ENCODE measurements at places on chromosomes 16 and 17.

DNA sequence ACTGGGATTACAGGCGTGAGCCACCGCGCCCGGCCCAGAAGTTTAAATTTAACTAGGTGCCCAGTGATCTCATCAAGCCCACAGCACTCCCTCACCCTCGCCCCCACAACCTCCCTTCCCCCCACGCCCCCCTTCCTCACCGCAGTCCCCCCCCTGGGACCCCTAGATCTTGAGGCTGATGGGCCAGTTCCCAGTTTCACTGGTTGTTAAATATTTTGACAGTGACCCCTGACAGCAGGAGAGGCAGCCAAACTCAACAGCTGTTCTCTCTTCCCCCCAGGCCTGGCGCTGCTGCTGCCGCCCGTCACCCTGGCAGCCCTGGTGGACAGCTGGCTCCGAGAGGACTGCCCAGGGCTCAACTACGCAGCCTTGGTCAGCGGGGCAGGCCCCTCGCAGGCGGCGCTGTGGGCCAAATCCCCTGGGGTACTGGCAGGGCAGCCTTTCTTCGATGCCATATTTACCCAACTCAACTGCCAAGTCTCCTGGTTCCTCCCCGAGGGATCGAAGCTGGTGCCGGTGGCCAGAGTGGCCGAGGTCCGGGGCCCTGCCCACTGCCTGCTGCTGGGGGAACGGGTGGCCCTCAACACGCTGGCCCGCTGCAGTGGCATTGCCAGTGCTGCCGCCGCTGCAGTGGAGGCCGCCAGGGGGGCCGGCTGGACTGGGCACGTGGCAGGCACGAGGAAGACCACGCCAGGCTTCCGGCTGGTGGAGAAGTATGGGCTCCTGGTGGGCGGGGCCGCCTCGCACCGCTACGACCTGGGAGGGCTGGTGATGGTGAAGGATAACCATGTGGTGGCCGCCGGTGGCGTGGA lies 15.6 kb downstream of the QPRT start:
- no peak for DNase-seq

- DNase-seq = no peak
Observed at GRCh38 chr16:14399378-14400284, 230.4 kb downstream of the PARN start.

GRCh38 chr16:59181821-59182420 lies 447.8 kb upstream of the GOT2 start:
- DNase-seq = no peak

- DNase-seq = no peak
Observed at GRCh38 chr17:42023524-42024349, 3.8 kb downstream of the NKIRAS2 start.

GRCh38 chr17:80219013-80219762 lies 945 bp downstream of the SGSH start:
- peak; percentile 83 for DNase-seq

DNA sequence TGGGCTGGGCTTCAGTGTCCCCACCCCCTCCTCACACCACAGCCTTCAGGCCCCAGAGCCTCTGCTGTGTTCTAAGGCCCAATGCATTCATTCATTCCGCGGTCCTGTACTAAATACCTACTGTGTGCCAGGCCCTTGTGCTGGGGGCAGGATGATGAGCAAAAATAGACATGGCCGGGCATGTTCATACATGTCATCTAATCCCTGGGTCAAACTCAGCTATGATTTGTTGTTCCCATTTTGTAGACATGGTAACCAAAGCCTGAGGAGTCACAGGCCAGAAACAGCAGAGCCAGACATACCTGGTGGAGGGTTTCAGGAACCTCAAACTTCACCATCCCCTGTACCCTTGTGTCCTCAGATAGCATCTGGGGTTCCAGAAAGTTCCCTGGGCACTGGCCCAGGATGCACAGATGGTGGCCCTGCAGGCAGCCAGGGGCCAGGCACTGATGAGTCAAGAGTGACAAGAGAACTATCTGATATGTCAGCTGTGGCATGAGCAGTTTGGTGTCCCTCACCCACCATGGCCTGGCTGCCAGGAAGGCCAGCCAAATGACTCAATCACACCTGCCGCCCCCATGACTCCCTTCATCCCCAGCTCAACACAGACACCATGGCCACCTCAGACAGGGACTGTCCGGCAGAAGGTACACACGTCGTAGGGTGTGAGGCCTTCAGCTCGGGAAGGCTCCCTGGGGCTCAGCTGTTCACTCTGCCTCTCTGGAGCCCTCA lies 2.7 kb upstream of the RRAD start:
- no peak for DNase-seq

GRCh38 chr17:74125156-74125555 lies 78.3 kb upstream of the RPL38 start:
- DNase-seq = no peak

DNA sequence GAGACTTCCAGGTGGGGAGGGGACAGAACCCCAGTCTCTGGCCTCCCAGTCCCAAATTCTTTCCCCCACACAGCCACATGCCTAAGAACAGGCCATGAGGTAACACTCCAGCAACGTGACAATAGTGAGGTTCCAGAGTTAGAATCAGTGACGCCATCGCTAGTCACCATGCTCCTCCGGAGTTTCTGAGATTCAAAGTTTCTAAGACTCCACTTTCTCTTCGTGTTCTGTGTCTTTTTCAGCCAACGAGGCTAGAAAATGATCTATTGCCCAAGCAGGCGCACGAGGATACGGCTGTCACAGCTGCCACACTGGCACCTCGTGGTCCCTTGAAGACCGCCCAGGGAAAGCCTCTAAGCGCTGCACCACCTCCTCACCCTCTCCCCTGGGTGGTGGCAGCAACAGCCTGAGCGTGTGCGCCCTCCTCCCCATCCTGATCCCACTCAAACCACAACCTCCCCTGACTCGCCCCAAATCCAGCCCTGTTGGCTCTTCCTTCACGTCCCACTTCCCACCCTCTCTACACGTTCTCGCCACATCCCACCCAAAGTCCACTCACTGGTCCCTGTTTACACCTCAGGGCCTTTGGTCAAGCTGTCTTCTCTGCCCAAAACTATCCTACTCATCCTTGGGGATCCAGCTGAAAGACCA lies 1.0 kb downstream of the MCRIP1 start:
- peak; percentile 31 for DNase-seq

GRCh38 chr16:11060842-11061241 lies 116.5 kb downstream of the CLEC16A start:
- no peak for DNase-seq

DNA sequence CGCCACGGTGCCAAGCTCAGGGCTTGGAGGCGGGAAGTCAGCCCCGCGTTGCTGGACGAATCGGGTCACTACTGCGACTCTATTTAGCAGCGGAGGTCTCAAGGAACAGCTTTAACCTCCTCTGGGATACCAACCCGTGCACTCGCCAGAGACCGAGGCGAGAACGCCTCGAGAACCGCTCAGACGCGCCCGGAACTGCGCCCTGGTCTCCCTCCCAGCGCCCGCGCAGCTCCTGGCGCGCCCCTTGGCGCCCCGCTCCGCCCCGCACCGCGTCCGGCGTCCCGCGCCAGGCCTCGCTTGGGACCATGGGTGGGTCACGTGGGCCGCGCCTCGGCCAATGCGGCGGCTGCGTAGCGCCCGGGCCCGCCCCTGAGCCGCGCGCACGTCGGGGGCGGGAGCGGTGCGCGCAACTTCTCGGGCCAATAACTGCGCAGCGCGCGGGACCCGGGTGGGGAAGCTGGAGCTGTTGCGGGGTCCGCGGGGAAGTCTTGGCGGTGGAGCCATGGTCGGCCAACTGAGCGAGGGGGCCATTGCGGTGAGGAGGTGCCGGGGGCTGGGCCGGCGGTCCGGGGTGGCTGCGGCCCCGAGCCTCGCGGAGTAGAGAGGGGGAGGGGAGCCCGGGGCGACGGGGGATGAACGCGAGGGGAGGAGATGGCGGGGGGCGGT lies at the start of the genes RPA1 and SMYD4:
Gene RPA1 (plus strand): TSS at position 414 of the 666 bp plus-strand sequence. CDS start 89 bp downstream, at position 503.
Gene SMYD4 (minus strand): TSS at position 311 of the 666 bp plus-strand sequence. CDS start 1,908 bp downstream, outside the sequence.
- peak; percentile 84 for DNase-seq

GRCh38 chr16:89174877-89175276 lies 3.3 kb downstream of the CDH15 start:
- no peak for DNase-seq

DNA sequence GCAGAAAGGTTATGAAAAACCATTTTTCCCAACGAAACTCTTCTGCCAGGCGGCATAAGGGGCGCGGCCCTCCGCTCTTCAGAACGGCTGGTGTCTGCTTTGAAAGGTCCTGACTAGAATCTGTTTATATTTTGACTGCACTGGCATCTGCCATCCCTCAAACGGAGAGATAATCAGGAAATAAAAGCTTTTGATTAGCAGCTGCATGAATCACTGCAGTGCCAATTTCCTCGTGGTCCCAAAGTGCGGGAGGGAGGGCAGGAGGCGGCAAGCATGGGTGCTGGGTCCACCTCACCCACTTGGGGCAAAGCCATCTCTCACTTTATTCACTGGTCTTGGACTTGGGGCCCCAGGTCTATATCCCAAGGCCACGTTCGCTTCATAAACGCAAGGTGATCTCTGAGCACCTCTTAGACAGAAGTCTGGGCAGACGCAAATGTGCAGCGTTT lies 49.7 kb downstream of the TBC1D16 start:
- no peak for DNase-seq

GRCh38 chr17:36817483-36818048 lies 119.7 kb upstream of the LHX1 start:
- DNase-seq = no peak

DNA sequence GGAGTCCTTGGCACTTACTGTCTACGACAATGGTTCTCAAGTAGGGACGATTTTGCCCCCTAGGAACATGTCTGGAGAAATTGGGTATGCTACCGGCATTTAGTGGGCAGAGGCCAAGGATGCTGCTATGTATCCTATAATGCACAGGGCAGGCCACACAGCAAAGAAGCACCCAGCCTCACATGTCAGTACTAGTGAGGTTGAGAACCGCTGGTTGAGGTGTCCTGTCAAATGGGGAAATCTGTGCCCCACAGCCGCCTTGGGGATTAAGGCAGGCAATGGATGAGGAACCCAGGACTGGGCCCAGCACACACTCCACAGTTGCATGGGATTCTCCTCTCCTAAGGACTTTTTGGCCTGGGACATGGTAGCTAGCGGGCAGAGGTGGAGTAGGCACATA lies 86.7 kb upstream of the TOB1 start:
- no peak for DNase-seq

GRCh38 chr16:27561216-27561615 lies 11.3 kb downstream of the KATNIP start:
- DNase-seq = no peak

- no peak for DNase-seq
Observed at GRCh38 chr16:81216706-81217105, 21.8 kb upstream of the BCO1 start.

- DNase-seq = no peak
Observed at GRCh38 chr17:72409405-72410002, 288.7 kb downstream of the SOX9 start.

DNA sequence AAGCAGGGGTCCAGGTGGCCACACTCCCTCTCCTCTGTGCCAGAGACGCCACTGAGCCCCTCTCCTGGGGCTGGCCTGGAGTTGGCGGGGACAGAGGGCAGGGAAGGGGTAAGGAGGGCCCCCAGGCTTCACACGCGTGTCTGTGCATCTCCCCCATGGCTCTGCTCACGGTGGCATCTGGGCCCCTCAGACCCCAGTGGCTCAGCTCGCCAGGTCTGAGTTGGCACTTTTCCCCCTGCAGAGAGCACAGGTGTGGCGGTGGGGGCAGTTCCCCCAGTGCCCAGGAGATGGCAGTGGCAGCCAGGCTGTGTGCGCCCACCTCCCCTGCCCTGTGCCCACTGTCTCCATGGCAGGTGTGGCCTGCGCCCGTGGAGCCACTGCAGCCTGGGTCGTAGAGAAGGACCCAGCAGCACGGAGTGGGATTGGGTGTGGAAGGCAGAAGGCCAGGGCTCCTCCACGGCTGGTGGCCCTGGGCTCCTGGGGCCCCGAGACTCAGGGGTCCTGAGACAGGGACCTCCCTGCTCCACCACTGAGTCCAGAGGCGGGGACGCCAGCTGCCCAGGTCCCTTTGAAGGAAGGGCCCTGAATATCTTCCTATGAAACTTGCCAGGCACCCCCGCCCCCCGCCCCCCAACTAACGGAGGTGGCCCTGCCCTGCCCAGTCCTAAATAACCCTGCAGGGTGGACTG lies 4.3 kb upstream of the APRT start:
- peak; percentile 54 for DNase-seq

GRCh38 chr16:50371936-50372595 lies 3.3 kb upstream of the BRD7 start:
- DNase-seq = no peak

DNA sequence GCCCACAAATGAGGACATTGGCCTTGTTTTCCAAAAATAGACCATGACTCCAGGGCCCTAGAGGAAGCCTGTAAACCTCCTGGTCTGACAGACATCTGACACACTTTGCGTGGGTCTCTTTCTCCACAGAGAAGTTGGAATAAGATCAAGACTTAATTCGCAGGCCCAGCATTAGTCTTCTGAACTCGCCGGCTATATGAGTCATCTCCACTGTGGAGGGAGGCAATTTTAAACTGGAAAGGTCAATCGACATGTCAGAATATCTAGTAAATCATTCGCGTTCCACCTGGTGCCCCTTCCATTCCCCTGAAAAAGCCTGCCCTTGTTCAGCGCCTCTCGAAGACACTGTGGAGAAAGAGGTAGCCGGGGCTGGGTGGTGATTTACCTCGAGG lies 140.1 kb downstream of the CLEC16A start:
- no peak for DNase-seq

GRCh38 chr17:58254803-58255202 lies 16.4 kb downstream of the LPO start:
- DNase-seq = no peak

GRCh38 chr16:84513123-84513522 lies 8.7 kb upstream of the MEAK7 start:
- no peak for DNase-seq

DNA sequence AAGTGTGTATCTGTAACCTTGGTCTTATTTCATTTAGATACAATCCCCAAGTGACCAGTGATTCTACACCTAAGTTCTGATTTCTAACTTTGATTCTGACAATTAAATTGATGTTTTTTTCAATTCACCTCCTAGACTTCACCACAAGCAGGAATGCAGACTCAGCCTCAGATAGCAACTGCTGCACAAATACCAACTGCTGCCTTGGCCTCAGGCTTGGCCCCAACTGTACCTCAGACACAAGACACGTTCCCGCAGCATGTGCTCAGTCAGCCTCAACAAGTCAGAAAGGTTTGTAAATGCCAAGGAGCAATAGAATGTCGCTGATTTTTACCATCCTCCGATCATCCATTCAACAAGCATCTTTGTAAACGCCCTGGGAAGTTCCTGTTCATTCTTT lies 177.7 kb downstream of the MRTFB start:
- DNase-seq = no peak

DNA sequence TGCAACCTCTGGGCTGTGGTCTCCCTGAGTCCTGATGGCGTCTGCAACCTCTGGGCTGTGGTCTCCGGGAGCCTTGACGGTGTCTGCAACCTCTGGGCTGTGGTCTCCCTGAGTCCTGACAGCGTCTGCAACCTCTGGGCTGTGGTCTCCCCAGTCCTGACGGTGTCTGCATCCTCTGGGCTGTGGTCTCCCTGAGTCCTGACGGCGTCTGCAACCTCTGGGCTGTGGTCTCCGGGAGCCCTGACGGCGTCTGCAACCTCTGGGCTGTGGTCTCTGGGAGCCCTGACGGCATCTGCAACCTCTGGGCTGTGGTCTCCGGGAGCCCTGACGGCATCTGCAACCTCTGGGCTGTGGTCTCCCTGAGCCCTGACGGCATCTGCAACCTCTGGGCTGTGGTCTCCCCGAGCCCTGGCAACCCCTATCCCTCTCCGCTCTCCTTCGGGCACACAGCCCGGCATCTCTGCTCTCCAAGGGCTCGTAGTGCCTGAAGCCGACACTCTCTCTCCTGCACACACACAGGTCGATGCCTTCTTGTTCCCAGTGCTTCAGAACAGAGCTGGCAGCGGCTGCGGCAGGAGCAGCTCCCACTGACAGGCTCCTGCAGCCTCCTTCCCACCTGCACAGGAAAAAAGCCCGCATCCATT lies 45.6 kb downstream of the METRNL start:
- no peak for DNase-seq
